ENCODE measurements at places on chromosomes 5 and 9.

- peaks cover 23% of the 10 kb centered on the region for H3K36me3 ChIP-seq
- H3K4me3 ChIP-seq, result no peak overlapping the region
- no peaks in the 10 kb centered on the region for H3K27me3 ChIP-seq
- no peaks in the 10 kb centered on the region for H3K4me1 ChIP-seq
These were observed 34.7 kb downstream of the DIMT1 start for GRCh38 chr5:62369039-62369438.

GRCh38 chr9:12860998-12861397, 86.2 kb downstream of the LURAP1L start:
- no peak overlapping the region for H3K4me3 ChIP-seq
- DNase-seq, result no peak
- H3K4me1 ChIP-seq, result no peaks in the 10 kb centered on the region
- no peaks in the 10 kb centered on the region for H3K27me3 ChIP-seq

- no peaks in the 10 kb centered on the region for H3K36me3 ChIP-seq
- H3K4me1 ChIP-seq, result no peaks in the 10 kb centered on the region
These were observed 92.2 kb upstream of the ADAMTS19 start for GRCh38 chr5:129367883-129368282.

DNA sequence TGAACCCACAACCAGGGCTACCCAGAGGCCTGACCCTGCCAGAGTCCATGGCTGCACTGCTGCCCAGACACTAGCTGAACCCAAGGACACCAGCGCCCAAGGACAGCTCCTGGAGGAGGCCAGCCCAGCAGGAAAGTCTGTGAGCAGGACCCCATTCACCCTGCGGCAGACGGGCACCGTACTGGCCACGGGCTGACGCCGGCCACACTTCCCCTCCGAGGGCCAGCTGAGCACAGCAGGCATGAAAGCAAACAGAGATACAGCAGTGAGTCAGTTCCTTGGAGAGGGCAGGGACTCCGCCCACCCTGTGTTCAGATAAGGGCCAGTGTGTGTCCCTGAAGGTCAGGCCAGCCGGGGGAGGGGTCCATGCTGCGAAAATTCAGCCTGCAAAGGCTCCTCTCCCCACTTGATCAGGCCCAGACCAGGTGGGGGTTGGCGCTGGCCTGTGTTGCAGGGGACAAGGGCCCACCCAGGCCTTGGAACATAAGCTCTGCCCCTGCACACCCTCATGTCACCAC, 3.2 kb downstream of the RNF208 start:
- H3K36me3 ChIP-seq, result no peaks in the 10 kb centered on the region
- H3K27ac ChIP-seq, result no peak overlapping the region
- DNase-seq, result no peak
- H3K4me1 ChIP-seq, result peaks cover 14% of the 10 kb centered on the region
- H3K27me3 ChIP-seq, result no peaks in the 10 kb centered on the region

- no peaks in the 10 kb centered on the region for H3K36me3 ChIP-seq
- H3K27ac ChIP-seq, result no peak overlapping the region
- DNase-seq, result no peak
These were observed 257.0 kb downstream of the MSX2 start for GRCh38 chr5:174981416-174981815.

- no peaks in the 10 kb centered on the region for H3K36me3 ChIP-seq
- H3K4me3 ChIP-seq, result no peak overlapping the region
- no peak for DNase-seq
These were observed 148.1 kb upstream of the MPDZ start for GRCh38 chr9:13427587-13427986.

DNA sequence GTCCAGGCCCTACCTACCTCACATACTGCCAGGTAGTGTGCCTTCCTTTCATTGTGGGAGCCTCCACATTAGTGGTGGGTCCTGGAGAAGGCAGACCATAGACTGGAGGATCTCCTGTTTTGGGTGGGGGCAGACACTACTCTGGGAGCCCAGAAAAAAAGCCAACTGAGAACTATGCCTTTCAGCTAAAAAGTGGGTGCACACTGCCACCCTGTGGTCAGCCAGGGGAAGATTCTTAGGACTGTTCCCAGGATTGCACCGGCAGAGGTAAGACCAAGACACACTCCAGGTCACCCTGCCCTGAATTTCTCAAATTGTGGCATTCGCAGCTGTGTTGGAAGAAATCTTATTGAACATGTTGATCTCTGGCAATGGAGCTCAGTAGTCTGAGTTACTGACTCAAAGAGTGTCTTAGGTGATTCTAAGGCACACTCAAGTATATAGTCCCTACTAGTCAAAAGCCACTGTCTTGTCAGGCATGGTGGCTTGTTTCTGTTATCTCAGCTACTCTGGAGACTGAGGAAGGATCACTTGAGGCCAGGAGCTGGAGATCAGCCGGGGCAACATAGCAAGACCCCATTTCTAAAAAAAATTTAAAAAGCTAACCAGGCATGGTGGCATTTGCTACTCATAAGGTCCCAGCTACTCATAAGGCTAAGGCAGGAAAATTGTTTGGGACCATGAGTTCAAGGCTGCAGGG, 3.6 kb downstream of the SIGMAR1 start:
- H3K4me1 ChIP-seq, result peaks cover 16% of the 10 kb centered on the region
- no peak overlapping the region for H3K27ac ChIP-seq
- H3K27me3 ChIP-seq, result no peaks in the 10 kb centered on the region
- H3K4me3 ChIP-seq, result no peak overlapping the region

- peaks cover 90% of the 10 kb centered on the region for H3K36me3 ChIP-seq
- DNase-seq, result no peak
- H3K4me1 ChIP-seq, result no peaks in the 10 kb centered on the region
These were observed 218.5 kb downstream of the COMMD10 start for GRCh38 chr5:116303340-116303739.

- no peak overlapping the region for H3K27ac ChIP-seq
- no peak overlapping the region for H3K4me3 ChIP-seq
- peaks cover 2% of the 10 kb centered on the region for H3K4me1 ChIP-seq
- no peak for DNase-seq
- no peaks in the 10 kb centered on the region for H3K36me3 ChIP-seq
These were observed 6.2 kb upstream of the LIFR start for GRCh38 chr5:38562444-38563210.

GRCh38 chr5:102875721-102876123, 120.6 kb downstream of the PAM start:
- H3K4me3 ChIP-seq, result no peak overlapping the region
- no peak overlapping the region for H3K27ac ChIP-seq
- no peak for DNase-seq
- no peaks in the 10 kb centered on the region for H3K36me3 ChIP-seq
- H3K27me3 ChIP-seq, result no peaks in the 10 kb centered on the region
- H3K4me1 ChIP-seq, result peaks cover 5% of the 10 kb centered on the region

DNA sequence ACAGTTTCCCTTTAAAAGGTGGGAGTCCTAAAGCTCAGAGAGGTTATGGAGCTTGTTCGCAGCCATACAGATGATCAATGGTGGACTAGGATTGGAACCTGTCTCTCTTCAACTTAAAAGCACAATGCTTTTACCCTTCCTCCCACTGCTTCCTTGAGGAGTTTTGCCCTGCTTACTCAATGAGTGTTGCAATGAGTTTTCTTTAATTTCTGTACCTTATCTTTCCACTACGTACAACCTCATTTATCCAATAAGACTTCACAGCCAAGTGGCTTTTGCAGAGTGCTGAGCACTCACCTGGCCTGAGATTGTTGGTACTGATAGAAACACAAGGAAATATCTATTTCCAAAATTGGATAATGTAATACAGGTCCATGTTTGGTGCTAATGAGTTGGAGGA, 64.7 kb upstream of the ANKRD55 start:
- no peaks in the 10 kb centered on the region for H3K27me3 ChIP-seq
- no peak overlapping the region for H3K27ac ChIP-seq
- H3K4me1 ChIP-seq, result peaks cover 10% of the 10 kb centered on the region
- DNase-seq, result no peak

DNA sequence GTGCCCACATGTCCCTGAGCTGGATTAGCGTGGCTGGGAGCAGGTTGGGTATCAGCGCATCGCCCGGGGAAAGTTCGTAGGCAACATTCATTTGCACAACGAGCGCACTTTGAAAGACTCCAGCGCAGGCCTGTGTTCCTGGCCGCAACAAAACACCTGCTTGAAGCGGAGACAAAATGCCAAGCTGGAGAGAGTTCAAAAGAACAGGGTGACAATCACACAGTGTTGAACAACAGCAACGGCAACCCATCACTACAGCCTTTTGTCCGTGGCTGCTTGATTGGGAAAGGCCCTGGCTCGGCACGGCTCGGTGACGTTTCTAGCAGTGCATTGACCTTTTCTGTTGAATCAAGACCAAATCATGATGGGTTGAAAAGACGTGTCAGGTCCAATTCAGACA, 336.3 kb downstream of the IRX1 start:
- no peaks in the 10 kb centered on the region for H3K4me1 ChIP-seq
- no peak overlapping the region for H3K4me3 ChIP-seq

GRCh38 chr5:33969572-33970452, 14.7 kb downstream of the SLC45A2 start:
- H3K36me3 ChIP-seq, result no peaks in the 10 kb centered on the region
- H3K4me1 ChIP-seq, result no peaks in the 10 kb centered on the region
- no peak overlapping the region for H3K27ac ChIP-seq
- no peak overlapping the region for H3K4me3 ChIP-seq

DNA sequence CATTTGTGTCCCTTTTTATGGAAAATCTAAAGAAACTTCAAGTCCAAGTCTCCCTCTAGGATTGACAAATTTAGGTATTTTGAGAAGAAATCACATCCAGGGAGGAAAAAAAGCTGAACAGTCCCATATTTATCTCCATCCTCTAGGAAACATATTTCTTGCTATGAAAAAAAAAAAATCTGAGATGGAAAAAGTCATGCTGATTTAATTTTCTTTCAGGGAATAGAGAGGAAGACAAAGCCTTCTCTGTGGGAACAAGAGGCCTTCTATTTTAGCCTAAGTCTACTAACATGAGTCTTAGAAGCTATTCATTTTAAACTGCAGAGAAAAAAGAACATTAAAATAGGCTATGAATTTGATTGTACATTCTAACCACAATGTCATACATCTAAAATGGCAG, 63.1 kb upstream of the CDK5RAP2 start:
- no peak overlapping the region for H3K4me3 ChIP-seq
- DNase-seq, result no peak
- H3K27me3 ChIP-seq, result no peaks in the 10 kb centered on the region

DNA sequence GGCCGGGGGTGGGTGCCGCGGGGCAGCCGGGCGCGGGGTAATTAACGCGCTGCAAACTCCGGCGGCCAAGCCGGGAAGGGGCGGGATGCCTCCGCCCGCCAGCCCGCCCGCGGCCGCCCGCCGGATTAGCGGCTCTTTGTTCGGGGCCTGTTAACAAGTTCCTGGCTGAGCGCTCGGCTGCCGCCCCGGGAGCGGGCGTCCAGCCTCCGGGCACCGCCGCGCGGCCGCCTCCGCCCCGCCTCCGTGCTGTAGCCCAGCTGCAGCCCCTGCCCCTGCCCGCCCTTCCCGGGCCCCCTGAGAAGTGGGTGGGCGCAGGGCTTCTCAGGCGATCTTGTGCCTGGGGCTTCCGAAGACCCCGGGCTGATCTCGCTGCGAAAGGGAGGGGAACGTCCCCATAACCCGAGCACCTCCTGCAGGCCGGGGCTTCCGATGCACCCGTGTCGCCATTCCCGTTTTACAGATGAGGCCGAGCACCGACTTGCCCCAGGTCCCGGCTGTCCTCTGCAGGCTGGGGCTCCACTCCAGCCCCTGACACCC, 7.5 kb downstream of the UNC5A start:
- H3K4me1 ChIP-seq, result no peaks in the 10 kb centered on the region
- DNase-seq, result no peak
- peaks cover 19% of the 10 kb centered on the region for H3K27me3 ChIP-seq
- H3K4me3 ChIP-seq, result peak overlapping the region; percentile 44
- no peaks in the 10 kb centered on the region for H3K36me3 ChIP-seq
- H3K27ac ChIP-seq, result no peak overlapping the region

- no peaks in the 10 kb centered on the region for H3K4me1 ChIP-seq
- no peak for DNase-seq
- H3K36me3 ChIP-seq, result no peaks in the 10 kb centered on the region
These were observed 374.9 kb downstream of the TMEM38B start for GRCh38 chr9:106069241-106069640.

DNA sequence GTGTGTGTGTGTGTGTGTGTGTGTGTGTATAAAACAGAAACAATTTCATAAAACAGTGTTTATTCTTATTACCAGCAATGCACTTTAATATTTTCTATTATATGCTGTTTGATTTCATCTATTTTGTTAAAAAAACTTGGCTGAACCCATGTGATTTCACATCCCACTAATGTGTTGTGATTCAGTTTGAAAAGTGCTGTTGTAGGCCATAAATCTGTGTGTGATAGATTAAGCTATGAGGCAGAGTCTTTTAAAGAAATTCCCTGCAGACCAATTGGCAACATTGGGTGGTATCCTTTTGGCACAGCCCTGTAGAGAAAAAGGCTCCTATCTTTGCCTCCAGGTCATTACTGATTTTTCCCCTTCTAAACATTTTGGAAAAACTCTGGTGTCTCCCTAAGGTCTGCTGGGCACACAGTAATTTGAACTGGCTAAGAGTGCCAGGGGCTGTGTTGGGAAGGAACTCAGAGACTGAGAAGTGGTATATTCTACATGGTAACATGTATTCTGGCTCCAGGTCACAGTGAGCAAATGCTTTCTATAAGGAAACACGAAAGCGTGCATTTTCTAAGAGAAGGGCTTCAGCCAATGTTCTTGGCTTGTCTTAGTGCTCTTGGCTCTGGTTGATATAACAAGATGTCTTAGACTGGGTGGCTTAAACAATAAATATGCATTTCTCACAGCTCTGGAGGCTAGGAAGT, 4.5 kb downstream of the CAMK4 start:
- H3K36me3 ChIP-seq, result no peaks in the 10 kb centered on the region
- peaks cover 2% of the 10 kb centered on the region for H3K4me1 ChIP-seq
- no peak for DNase-seq
- no peaks in the 10 kb centered on the region for H3K27me3 ChIP-seq
- no peak overlapping the region for H3K4me3 ChIP-seq

- no peak overlapping the region for H3K4me3 ChIP-seq
- H3K4me1 ChIP-seq, result no peaks in the 10 kb centered on the region
- no peaks in the 10 kb centered on the region for H3K27me3 ChIP-seq
- no peak overlapping the region for H3K27ac ChIP-seq
These were observed 40.5 kb upstream of the FAM81B start for GRCh38 chr5:95350631-95351030.

- H3K4me3 ChIP-seq, result no peak overlapping the region
- no peaks in the 10 kb centered on the region for H3K27me3 ChIP-seq
- no peak for DNase-seq
- no peak overlapping the region for H3K27ac ChIP-seq
These were observed 190.6 kb downstream of the MAT2B start for GRCh38 chr5:163695830-163696578.

- DNase-seq, result no peak
- H3K27ac ChIP-seq, result no peak overlapping the region
- no peaks in the 10 kb centered on the region for H3K27me3 ChIP-seq
- H3K4me3 ChIP-seq, result no peak overlapping the region
These were observed 34.0 kb downstream of the NDUFAF2 start for GRCh38 chr5:60978968-60979367.

Measured in ascending aorta (tissue), 2 donors.